ENCODE measurements at places on chromosomes 12 and 14.

DNA sequence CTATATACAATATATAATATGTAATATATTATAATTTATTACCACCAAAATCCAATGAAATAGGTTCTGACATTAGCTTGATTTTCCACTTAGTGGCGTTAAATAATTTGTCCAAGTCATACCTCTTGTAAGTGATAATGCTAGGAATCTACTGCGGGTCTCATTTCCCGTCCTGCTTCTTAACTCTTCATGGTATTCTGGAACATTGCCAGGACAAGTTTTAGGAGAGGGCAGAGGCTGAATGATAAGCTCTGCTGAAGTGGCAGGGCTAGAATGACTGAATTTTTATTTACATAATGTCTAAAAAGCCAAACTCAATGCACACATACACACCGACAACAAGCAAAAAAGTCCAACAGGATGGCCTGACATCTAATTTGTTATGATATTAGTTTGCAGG, 70.4 kb upstream of the PTPRQ start:
- no peak for DNase-seq

DNA sequence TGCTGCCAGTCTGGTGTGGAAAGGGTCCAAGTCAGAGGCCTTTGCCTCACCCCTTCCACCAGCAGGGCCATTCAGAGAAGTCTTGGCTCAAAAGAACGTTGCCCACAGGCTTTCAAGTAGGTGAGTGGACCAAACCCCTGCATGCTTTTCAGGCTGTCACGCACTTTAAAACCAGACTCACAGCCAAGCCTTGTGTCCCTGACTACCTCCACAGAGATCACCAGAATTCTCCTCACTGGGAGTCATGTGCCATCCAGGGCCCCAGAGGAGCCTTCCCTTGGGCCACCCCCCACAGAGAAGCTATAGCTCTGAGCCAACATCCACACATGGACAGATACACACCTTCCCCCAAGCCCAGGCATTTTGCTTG, 283.1 kb downstream of the DPF3 start:
- DNase-seq, result no peak

GRCh38 chr14:103542605-103543088, 13.7 kb downstream of the TRMT61A start:
- DNase-seq, result peak; percentile 74

GRCh38 chr14:45893127-45893526, 640.1 kb upstream of the MIS18BP1 start:
- no peak for DNase-seq

DNA sequence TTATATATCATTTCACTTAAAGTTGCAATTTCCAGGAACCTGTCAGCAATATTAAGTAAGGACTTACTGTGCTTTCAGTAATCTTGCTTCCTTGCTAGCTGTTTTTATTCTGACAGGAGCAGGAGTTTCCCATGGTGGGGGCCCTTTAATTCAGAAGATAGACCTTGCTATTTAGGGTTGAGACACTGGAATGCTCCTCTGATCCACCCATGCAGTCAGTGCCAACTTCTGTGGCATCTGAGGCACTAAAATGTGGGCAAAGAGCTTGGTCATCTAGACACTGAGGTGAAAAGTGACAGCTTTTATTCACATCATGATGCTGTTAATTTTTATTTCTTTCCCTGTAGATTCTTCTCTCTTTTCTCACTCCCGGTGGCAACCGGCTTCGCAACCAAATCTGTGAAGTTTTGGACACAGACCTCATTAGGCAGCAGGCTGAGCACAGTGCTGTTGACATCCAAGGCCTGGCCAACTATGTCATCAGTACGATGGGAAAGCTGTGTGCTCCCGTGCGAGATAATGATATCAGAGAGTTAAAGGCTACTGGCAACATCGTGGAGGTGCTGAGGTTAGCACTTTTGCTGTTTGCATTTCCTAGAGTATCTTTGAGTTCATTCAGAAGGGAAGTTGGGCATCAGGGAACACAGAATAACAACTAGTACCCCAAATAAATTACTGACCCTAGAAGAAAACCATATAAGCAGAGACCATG, 18.8 kb downstream of the TCP11L2 start:
- DNase-seq, result no peak

- no peak for DNase-seq
These were observed 28.4 kb upstream of the GPR132 start for GRCh38 chr14:105093431-105094192.
